SK-N-MC (cell line): ENCODE measurements at places on chromosomes 5 and 9.

DNA sequence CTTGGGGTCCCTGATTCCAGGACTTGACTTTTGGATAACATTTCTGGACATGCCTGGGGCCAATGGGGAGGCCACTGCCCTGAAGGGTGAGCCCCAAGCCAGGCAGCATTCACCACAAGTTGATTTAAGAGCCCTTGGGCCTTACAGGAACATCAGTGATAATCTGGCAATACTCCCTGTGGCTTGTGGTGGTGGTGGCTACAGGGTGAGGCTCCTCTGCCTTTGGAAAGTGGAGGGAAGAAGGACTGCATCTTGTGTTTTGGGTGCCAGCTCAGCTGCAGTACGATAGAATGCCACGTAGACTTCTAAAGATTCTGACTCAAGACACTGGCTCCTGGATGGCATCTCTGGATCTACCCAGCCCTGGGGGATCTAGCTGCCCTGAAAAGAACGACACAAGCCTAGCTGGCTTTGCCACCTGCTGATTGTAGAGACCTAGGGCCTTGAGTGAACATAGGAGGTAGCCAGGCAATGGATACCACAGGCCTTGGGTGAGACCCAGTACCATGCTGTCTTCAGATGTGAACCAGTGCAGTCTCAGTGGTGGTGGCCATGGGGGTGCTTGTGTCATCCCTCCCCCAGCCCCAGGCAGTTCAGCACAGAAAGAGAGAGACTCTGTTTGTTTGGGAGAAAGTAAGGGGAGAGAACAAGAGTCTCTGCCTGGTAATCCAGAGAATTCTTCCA lies 79.0 kb upstream of the DAP start:
- DNase-seq: no peak

- DNase-seq: no peak
Measured at GRCh38 chr5:55918087-55919035, 67.2 kb downstream of the IL31RA start.

DNA sequence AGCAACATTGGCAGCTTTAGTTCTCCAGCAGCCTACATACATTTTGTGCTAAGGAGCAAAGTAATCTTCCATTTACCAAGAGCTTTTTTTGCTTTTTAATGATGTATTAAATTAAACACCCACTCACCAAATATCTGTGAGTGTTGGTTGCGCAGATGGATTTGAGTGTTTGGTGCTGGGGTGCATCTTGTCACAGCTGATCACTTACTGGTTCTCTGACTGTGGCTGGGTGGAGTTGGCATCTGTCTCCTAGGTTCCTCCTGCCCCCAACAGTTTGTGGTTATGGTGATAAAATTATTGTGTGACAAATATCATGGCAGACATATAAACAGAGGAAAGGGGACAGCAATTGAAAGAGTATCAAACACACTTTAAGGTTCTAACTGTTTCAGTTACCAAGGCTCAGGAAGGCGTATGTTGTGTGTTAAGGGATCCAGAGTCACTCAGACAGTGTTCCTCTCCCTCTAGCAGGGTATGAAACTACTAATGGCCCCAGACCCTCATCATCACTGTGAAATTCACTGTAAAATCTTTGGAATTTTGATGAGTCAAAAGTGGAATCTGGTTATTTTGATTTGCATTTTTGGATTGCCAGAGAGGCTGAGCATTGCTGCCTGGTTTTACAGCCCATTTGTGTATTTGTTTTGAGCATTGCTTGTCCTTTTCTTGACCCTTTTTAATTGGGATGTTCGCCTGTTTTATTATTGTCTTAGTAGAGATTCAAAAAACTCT lies 81.7 kb downstream of the PDE8B start:
- DNase-seq: no peak

DNA sequence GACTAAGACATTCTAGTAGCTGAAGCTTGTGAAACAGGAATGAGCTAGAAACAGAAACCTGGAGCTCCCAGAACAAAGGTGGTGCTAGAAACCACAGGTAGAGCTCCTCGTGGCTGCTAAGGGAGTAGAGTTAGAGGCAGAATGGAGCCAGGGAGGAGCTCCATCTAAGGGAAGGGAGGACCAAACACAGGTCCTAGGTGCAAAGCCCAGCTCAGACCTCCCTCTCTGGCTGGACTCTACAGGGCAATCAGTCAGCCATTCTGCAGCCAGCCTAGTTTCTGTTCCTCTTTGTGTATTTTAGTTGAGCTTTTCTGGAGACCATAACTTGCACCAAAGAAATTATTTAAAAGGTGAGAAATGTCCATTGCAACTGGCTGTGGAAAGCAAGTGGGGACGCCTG lies 70.4 kb downstream of the CRB2 start:
- no peak for DNase-seq

GRCh38 chr5:168624850-168625364 lies 45.7 kb upstream of the PANK3 start:
- DNase-seq: no peak

DNA sequence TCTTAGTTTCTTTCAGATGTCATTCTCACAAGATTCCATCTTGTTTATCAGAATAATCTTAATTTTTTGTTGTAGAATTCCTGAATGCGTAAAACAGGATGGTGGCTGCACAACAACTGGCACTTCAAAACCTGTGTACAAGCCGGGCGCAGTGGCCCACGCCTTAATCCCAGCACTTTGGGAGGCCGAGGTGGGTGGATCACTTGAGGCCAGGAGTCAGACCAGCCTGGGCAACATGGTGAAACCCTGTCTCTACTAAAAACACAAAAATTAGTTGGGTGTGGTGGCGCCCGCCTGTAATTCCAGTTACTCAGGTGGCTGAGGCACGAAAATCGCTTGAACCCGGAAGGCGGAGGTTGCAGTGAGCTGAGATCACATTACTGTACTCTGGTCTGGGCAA lies 10.5 kb upstream of the CCNB1 start:
- no peak for DNase-seq

GRCh38 chr5:138844125-138844461 lies 31.0 kb downstream of the LRRTM2 start:
- DNase-seq: no peak

- DNase-seq: peak; percentile 47
Measured at GRCh38 chr5:158174918-158175851, 316.2 kb upstream of the CLINT1 start.

- DNase-seq: no peak
Measured at GRCh38 chr9:89029788-89030187, 38.5 kb downstream of the S1PR3 start.

DNA sequence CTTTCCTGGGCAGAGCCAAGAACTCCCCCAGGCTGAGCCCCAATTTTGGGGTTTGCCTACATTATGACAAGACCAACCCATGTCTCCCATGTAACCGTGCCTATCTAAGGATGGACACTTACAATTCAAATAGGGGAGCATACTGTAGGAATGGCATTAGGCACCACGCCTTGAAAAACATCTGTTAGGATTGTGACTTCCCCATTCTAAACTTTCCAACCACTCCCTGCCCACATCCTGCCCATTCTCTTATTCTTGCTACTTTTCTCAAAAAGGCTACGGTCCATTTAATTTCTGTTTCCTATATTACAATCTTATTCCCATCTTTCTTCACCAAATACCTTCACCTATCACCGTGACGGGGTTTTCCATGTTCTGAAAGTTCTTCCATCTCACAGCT lies 99.2 kb downstream of the LPAR1 start:
- no peak for DNase-seq

DNA sequence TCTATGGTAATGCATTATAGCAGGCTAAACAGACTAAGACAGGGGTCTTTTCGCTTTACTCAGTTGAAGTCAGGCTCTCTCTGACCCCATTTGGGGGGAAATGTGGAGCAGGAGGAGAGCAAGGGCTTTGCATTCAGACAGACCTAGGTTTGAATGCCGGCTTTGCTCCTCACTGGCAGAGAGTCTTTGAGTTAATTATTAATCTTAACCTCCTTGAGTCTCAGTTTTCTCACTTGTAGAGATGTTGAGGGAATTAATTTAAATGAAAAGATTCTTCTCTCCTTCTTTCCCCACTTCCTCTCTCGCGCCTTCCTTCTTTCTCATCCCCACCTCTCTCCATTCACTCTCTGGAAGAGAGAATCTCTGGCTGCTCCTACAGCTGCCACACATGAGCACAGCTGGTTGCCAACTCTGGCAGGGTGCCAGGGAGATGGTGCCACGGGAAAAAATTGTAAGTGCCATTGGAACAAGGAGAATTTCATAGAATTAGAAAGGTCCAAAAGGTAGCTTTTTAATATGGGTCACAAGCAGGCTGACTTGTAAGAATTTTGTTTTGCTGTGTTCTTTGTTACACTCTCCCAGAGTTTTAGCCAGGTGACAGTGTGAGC lies 25.2 kb upstream of the GLRA1 start:
- no peak for DNase-seq

DNA sequence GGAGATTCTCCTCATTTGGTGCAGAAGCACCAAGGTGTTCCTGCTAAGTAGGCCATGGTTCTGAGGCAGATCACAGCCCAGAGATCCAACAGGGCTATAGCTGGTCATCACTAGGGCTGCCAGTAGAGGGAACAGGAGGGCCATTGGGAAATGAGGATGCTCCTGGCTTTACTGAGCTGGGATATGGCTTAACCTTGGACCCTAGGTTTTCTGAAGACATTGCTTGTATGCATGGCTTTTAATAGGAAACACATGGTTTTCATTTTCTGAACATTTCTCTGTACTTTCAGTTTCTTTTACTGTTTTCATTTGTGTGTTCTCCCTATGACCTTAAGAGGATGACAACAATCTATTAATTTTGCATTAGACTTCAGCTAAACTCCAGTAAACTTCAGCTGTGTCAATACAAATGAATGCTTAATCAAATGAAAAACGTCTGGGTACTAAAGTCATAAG lies at the start of gene IFNW1:
TSS of gene IFNW1 (minus strand) at position 406 of the 456 bp plus-strand sequence. CDS start at position 144, 262 bp downstream.
- DNase-seq: no peak

- no peak for DNase-seq
Measured at GRCh38 chr9:109248133-109248581, 72.7 kb downstream of the EPB41L4B start.

- no peak for DNase-seq
Measured at GRCh38 chr5:165134155-165134554, 1628.7 kb downstream of the MAT2B start.

DNA sequence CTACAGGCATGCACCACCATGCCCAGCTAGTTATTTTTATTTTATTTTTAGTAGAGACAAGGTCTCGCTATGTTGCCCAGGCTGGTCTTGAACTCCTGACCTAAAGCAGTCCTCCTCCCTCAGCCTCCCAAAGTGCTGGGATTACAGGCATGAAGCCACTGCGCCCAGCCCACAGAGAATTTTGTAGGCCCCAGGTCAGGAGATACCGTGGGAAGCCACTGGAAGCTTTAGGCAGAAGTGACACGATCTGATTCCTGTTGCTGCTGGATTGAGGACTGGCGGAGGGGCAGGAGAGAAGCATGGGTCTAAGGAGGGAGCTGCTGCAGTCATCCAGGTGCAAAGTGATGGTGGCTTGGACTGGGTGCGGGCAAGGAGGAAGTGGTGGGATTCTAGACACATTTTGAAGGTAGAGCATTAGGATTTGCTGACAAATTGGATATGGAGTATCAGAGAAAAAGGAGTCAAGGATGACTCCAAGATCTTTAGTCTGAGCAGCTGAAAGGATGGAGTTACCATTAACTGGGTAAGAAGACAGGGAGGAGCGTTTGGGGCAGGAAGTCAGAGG lies 20.7 kb downstream of the TCF7 start:
- DNase-seq: no peak

DNA sequence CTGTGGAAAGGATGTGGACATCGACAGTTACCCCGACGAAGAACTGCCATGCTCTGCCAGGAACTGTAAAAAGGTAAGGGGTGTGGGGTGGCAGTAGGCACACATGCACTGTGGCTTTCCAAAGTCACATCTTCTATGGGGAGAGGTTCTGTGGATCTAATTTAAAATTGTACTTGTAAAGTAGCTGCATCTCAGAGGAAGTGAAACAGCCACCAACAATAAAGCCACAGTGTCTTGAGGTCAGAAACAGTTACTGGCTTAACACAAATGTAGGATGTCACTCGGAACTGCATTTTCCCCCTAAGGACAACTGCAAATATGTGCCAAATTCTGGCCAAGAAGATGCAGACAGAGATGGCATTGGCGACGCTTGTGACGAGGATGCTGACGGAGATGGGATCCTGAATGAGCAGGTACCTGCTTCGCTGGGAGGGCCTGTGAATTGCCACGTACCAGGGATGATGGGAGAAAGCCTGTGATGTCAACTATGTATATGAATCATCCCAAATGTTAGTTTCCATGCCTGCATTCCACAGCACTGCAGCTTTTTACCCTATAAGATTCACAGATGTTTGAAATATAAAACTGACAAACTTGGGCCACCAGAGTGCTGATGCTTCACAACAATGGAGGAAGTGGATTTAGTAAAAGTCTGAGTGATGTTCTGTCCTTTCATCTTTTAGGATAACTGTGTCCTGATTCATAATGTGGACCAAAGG lies 35.3 kb downstream of the THBS4 start:
- DNase-seq: no peak

GRCh38 chr9:84322828-84323227 lies 17.7 kb downstream of the SLC28A3 start:
- DNase-seq: no peak

DNA sequence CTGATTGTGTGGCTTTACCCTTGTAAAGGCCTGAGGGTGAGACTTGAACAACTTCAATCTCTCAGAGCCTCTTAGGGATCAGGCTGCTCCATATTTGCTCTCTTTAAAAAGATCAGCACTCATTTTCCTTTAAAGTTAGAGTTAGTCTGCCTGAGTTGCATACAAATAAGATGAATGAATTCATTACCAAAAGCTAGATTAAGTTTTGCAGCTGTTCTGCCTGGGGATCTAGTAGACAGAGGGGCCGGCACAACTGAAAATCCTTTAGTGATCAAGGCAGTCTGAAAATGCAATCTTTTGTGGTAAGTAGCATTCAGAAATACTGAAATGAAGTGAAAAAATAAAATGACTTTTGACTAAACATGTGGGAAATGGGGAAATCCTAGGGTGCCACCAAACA lies 264.0 kb downstream of the MAN2A1 start:
- DNase-seq: no peak

- DNase-seq: no peak
Measured at GRCh38 chr5:161431963-161432362, 114.6 kb downstream of the GABRB2 start.

DNA sequence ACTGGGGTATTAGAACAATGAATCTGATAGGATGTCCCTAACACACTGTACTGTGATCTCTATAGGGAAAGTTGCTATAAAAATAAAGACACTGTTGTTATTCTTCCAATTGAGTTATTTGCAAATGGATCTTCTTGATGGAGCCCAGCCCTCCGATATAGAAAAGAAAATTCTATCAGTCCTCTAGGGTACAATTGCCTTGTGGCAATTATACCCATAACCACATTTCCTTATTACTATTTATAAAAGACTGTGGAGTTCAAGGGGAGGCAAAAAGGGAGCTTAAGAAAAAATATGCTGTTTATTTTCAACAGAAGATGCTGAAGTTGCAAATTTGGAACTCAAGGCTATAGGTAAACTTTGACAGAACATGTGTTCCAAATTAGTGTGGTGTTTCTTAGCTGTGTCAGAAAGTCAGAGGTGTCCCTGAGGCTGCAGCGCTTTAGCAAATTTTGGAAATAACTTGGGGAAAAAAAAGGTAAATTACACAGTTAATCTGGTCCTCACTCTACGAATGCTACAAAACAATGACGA lies 116.5 kb downstream of the NFIB start:
- DNase-seq: no peak
